ENCODE measurements at places on chromosomes 6 and 20. TPM values are rescaled to one million over a fixed set of nuclear protein-coding genes. Genes with fewer than 3 reads are reported as not detected.

GRCh38 chr6:50097966-50098640, 48.4 kb upstream of the DEFB112 start:
- H3K4me3 ChIP-seq = no peak overlapping the region
- H3K36me3 ChIP-seq = no peaks in the 10 kb centered on the region
- no peaks in the 10 kb centered on the region for H3K4me1 ChIP-seq
- H3K27ac ChIP-seq = no peak overlapping the region

DNA sequence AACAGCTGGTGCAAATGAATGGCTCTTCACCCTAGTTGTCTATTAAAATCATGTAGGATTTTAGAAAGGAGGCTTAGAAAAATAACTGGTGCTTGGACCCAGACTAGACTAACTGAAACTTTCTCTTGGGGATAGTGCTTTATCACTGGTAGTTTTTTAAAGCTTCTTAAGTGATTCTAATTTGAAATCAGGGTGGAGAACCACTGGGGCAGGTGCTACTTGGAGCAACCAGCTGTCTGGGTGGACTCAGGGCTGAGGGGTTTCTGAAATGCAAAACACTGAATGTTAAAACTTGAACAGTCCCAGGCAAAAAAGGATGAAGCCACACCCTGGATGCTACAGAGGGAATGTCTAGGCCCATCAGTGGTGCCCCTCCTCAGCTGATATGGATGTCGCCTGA, 81.2 kb downstream of the PXDC1 start:
- DNase-seq = no peak
- H3K27ac ChIP-seq = no peak overlapping the region
- no peaks in the 10 kb centered on the region for H3K27me3 ChIP-seq
- no peaks in the 10 kb centered on the region for H3K36me3 ChIP-seq
- peaks cover 9% of the 10 kb centered on the region for H3K4me1 ChIP-seq

DNA sequence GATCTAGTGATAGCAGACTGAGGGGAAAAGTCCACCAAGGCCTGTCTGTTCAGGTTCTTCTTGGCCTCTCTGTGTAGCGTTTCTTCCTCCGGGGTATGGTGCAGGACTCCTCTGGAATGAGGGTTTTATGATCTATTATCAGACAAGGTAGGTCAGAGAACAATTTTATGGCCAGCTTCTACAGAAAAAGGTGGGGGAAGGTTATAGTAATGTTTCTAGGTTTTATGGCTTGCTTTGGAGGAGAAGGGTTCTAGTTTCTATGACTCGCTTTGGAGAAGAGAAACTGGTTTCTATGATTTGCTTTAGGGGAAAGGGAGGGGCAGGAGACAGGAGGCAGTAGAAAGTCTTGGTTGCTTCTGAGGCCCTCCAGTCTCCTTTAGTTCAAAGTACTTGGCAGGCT, 144.8 kb upstream of the LAMA2 start:
- DNase-seq = no peak
- H3K4me3 ChIP-seq = no peak overlapping the region
- H3K27me3 ChIP-seq = no peaks in the 10 kb centered on the region
- no peaks in the 10 kb centered on the region for H3K36me3 ChIP-seq

DNA sequence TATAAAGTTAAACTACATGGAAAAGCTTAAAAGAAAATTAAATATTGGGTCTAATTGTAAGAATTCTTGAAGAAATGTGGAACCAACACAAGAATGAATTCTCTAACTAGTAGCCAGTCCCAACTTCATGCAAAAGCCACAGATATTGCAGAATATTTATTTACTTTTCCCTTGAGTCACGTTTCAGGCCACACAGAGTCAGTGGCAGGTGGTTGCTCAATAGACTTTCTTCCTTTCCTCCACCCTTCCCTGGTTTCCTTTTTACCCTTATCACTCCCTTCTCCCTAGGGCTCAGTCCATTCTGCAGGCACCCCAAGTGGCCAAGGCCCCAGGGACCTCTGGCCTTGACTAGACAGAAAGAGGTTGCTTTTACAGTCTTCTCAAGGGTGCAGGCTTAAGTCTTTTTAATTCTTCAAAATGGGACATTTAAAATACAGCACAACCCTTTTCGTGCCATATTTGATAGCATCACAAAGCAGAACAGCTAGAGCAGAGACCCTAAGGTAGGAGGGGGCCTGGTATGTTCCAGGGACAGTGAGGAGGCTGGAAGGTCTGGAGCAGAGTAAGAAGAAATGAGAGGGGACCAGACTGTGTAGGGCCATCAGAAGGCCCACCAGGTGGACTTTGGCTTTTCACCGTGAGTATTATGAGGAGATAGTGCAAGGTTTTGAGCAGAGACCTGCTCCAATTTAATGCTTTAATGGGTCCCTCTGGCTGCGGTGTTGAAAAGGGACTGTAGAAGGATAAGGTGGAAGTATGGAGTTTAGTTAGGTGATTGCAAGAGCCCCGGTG, 65.0 kb downstream of the HDDC2 start:
- DNase-seq = no peak
- no peaks in the 10 kb centered on the region for H3K36me3 ChIP-seq
- no peak overlapping the region for H3K27ac ChIP-seq
- H3K27me3 ChIP-seq = no peaks in the 10 kb centered on the region
- peaks cover 22% of the 10 kb centered on the region for H3K4me1 ChIP-seq

SIRPD gene
- not detected for total RNA-seq

LRRN4 gene
- total RNA-seq = 0.16 TPM

All from sigmoid colon (tissue), 7 donors.